ENCODE measurements at places on chromosomes 12 and 14.

GRCh38 chr12:87813476-87814234 is 215.5 kb downstream of the C12orf50 start:
- DNase-seq: no peak

- no peak for DNase-seq
These were observed 29.6 kb downstream of the CHST11 start for GRCh38 chr12:104486363-104486750.

DNA sequence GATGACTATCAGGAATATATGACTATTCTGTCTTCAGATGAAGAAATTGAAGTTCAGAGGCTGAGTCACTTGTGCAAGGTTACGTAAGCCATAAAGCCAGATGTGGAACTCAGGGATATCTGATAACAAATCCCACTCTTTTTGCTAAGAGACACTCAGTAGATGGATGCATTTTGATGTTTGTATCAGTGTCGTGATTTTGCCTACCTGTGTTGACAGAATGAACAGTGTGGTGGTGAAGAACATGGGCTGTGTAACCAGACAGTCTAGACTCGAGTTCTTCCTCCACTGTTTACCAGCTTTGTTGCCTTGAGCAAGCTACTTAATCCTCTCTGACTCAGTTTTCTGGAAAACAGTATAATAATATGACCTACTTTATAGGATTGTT is 93.9 kb downstream of the DAAM1 start:
- DNase-seq: no peak

- no peak for DNase-seq
These were observed 96.7 kb downstream of the TMEM132D start for GRCh38 chr12:129807136-129807535.

DNA sequence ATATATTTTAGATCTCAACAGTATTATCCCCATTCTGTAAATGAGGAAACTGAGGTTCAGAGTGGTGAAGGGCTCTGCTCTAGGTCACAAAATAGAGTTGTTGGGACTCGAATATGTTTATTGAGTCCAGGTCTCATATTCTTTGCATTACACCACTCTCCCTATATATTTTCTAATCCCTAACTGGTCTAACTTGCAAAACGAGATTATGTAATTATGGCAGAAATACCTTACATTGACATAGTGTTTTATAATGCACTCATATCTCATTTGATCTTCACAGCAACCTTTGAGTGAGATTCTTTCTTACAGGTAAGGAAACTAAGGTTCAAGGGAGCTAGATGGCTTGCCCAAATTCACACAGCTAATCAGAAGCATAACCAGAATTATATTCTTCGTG is 106.9 kb upstream of the LRIG3 start:
- no peak for DNase-seq

DNA sequence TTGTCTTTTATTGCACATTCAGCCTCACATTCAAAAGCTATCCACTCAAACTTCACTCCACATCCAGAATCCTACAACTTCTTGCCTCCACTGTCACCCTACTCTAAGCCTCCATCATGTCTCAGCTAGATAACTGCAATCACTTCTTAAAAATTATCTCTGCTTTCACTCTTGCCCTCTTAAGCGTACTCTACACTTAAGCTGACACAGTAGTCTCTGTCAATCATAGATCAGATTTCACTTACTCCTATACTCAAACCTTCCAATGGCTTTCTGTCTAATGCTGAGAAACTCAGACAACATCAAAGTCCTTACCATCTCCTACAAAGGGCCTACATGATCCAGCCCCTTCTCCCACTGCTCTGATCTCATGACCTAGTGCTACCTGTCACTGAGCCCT is 304.1 kb downstream of the ITPR2 start:
- DNase-seq: no peak

DNA sequence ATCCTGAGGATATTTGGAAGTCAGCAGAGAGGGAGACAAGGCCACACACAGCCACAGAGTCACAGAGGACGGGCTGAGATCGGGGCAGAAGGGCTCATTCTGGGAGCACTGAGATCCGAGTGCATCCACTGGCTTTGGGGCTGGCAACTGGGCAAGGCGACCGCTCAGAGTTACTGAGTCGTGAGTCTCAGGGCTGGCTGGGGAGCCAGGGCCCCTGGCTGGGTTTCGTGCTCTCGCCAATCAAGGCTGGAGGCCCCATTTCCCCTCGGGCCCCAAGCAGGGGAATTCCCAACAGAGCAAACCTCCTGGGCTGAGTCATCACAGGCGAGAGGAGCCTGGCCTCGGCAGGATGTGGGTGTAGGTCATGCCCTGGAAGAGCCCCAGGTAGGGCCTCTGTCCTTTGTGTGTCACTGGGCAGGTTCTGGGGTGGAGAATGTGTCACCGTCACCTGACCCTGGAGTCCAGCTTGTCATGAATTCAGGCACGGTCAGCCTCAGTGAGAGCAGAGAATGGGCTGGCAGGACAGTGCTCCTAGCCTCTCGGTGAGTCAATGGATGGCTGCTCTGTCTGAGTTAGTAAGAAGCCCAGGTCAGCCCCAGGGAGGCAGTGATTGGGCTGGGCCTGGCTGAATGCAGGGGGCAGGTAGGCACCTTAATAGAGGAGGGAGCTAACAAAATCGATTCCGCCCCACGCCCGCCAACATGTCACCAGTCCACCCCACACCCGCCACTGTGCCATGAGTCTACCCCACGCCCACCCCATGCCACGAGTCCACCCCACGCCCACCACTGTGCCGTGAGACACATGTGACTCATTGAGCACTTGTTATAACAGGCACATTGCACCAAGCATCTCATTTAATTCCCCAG is 16.9 kb downstream of the ASB2 start:
- peak; percentile 83 for DNase-seq

GRCh38 chr12:94872971-94873733 is 130.3 kb downstream of the NDUFA12 start:
- no peak for DNase-seq

DNA sequence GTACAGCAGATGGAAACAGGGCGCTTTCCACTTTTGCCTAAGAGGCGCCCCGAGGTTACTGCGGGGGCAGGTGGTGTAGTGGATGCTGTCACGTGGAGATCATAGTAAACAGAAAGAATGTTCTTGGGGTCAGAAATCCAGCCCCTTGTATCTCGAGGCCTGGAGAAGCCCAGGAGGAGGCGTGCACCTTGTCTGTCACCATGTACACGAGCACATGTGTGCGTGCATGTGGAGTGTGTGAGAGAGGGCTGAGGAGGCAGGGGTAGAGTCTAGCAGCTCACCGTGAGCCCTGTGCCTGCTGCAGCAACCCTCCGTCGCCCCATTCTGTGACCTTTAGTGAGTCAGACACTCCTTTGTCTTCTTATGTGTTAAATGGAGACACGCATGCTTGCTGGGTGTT is 59.0 kb downstream of the CACNA1C start:
- no peak for DNase-seq

DNA sequence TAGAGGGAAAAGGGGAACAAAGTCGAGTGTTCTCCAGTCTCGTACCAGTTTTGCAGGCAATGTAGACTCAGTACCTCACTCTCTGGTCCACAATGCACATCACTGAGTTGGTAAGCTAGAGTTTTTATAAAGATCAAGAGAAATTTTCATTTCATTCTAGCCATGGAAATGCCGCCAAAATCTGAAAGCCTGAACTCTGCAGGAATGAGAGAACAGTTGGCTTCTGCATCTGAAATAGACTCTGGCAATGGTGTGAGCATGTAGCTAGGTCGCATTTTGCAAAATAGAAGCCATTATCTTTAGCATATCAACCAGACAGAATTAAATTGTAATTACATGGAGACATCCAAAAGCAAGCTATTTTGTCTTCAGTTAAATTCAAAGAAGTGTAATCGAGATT is 381.0 kb downstream of the NOVA1 start:
- no peak for DNase-seq

GRCh38 chr12:58932806-58933681 is 12.7 kb upstream of the LRIG3 start:
- no peak for DNase-seq

- no peak for DNase-seq
These were observed 31.8 kb upstream of the MIS18BP1 start for GRCh38 chr14:45284802-45285201.

DNA sequence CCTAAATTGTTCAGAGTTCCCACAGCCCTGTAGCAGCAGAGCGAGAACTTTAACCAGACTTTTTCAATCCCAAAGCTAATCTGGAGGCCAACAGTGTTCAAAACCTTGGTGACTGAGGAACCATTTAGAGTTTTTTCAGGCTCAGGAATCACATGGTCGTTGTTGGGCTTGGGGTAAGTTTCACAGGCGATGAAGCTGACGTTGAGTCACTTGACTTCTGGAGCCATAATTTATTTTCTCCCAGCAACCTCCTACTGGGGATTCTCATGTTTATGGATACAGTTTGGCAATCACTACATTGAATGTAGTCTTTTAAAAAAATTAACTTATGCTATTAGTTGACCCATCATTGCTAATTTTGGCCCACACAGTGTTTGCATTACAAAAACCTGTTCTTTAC is 34.5 kb downstream of the SSPN start:
- no peak for DNase-seq

DNA sequence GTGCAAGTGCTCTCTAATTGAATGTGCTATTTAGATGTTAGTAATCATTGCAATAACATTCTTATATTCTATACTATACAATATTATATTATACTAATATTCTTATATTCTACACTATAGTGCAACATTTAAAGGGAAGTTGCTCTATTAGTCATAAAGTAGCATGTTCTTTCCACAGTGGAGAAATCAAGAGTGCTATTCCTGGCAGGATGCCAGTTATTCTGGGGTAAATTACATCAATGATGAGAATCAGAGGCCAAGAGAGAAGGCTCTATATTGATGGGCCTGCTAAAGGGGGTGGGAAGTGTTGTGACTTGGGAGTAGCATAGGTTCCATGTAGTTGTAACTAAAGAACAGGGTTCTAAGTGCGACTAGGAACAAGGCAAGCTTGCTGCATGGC is 121.5 kb downstream of the SLC15A5 start:
- no peak for DNase-seq

GRCh38 chr12:50603817-50604639 is 99.2 kb downstream of the DIP2B start:
- DNase-seq: no peak

DNA sequence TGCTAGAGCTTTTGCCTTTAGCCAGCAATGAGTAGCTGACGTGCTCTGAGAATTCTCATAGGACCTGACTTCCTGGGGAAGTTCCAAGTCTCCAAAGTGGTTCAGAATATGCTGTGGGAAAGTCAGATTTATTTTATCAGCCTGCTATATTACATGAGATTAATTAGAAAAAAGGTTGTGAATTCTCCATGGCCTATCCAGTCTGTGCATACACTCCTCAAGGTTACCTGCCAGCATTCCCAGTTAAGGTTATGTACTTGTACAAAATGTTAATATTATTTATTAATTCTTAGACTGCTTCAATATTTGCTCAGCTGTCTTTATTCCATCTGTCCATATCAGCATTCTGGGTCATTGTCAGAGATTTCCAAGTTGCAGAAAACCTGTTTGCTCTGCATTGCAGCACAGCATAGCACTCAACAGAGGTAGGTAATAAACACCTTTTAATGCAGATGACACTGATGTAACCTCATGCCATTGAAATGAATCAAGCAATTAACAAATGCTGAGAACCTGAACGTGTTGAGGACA is 2.7 kb upstream of the SEL1L start:
- no peak for DNase-seq

GRCh38 chr12:29072631-29073030 is 76.4 kb upstream of the FAR2 start:
- no peak for DNase-seq

DNA sequence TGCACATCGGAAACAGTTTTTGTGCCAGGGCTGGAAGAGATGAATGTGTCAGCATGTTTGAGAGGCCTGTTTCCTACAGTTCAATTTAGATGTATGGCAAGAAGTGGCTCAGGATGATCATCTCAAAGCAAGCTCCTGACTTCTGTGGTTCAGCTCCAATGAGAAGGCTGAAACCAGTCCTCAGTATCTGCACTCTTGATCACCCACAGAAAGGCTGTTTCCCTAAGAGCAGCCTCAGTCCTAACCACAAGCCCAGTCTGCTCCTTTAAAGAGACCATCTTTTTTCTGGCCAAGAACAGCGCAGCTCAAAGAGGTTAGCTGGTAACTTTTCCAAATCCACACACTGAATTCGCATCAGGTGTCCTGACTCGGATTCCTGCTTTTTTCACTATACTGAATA is 19.2 kb downstream of the CSRP2 start:
- DNase-seq: no peak

DNA sequence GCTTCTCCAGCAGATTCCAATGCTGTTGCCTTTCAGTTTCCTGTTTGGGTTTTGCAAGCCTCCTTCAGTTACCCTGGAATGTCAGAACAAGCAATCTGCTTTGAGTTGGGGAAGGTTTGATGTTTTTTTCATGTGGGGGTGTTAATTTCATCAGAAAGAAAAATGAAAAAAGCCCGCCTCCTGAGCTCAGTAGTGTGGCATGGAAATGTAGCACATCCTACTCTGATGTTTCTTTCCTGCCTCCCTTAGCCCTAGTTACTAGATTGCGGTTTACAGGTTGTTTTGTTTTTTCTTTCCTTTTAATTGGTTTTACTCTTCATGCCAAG is 22.6 kb downstream of the IFNG-AS1 start:
- no peak for DNase-seq

GRCh38 chr14:96581026-96581425 is 78.8 kb downstream of the PAPOLA start:
- no peak for DNase-seq

GRCh38 chr12:113857371-113857770 is 108.8 kb downstream of the RBM19 start:
- DNase-seq: no peak
